GM23338 (cell line): ENCODE measurements at places on chromosomes 2 and 18. TPM values are rescaled to one million over a fixed set of nuclear protein-coding genes. Genes with fewer than 3 reads are reported as not detected.

GRCh38 chr2:85796341-85797262 is 42.8 kb downstream of the ATOH8 start:
- no peak for DNase-seq

DNA sequence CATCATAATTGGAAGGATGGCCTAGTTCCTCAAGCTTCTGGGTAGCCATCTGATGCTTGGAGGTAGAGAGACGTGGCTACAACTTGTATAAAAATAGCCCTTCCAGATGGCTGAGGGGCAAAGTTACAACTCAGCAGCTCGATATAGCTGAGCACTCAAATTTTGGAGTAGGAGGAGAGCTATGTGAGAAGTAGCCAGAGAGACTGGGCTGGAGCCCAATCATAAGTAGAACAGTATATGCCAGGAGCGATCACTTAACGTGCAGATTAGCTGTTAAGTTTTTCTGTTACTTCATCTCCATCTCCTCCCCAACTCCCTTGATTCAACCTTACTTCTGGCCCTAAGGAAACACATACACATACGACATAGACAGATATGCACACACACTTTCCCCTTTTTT is 28.8 kb downstream of the CNRIP1 start:
- no peak for DNase-seq

- DNase-seq = no peak
Observed at GRCh38 chr2:37324536-37324785, 172 bp downstream of the PRKD3 start.

- DNase-seq = no peak
Observed at GRCh38 chr2:28582595-28582994, 86.7 kb downstream of the PLB1 start.

DNA sequence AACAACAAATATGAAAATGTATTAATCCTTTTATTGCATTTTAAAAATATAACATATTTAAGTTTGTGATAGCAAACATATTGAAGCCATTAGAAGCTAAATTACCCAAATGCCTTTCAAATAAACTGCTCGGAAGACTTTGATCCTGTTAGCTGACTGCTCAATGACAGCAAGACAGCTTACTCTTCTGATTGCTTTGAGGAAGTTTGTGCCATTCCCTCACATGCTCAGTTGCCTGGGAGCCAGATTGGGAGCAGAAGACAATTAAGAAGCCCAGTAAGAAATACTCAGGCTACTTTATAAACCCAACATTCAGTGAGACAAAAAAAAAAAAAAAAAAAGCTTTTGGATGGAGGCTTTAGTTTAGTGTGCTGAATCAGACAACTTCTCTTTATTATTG is 407.1 kb upstream of the SOX11 start:
- no peak for DNase-seq

- no peak for DNase-seq
Observed at GRCh38 chr2:213315168-213315876, 31.1 kb downstream of the SPAG16 start.

DNA sequence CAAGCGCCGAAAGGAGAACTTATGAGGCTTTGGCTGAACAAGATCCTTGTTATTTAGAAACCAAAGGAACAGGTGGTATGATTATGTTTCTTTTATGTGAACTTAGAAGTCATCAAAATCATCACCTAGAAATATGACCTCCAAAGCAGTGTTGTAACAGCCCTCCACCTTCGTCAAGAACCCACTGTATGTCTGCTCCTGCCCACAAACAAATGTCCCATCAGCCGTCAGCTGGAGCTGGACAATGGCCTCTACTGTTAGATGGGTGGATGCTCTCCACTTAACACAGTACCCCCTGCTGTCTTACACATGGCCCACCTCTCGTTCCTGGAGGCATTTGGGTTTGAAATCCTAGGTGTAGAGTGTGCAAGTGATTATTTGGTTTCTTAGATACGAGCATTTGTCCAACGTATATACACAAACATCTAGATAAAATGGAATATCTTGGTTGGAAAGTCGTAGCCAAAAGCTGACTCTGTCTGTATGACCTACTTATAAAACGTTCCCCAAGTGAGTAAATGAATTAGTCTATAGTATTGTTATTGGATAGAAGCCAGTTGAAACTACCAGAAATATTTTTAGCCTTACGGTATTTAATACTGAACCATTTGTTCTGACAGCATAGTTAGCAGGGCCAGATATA is 113.0 kb downstream of the CRIM1 start:
- no peak for DNase-seq

- no peak for DNase-seq
Observed at GRCh38 chr2:220356076-220356475, 728.6 kb downstream of the SLC4A3 start.

GRCh38 chr2:148914463-148914862 is 39.4 kb downstream of the KIF5C start:
- DNase-seq = no peak

DNA sequence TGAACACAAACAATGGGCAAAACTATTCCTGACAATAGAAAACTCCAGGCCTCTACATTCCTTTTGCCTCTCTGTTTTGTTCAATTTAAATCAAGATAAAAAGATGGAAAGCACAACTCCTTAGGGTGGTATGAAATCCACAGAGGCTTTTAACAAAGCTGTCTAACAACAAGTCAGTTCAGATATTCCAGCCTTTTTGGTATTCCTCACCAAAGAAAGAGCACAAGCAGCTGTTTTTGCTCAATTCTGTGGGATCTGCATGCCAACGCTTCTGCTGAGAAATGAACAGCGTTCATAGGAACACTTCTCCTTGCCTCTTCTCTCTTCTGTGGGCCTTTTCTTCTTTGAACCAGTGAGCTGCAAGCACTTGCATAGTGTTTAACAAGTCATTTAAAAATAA is 411.6 kb upstream of the TCF4 start:
- DNase-seq = peak; percentile 24

GRCh38 chr2:239239607-239240413 is 161.0 kb downstream of the HDAC4 start:
- no peak for DNase-seq

GRCh38 chr2:122358729-122359128 is 603.3 kb downstream of the TSN start:
- no peak for DNase-seq

GRCh38 chr2:152508446-152508845 is 173.5 kb downstream of the FMNL2 start:
- no peak for DNase-seq

GRCh38 chr18:70578480-70578879 is 289.6 kb downstream of the SOCS6 start:
- no peak for DNase-seq

- no peak for DNase-seq
Observed at GRCh38 chr2:48098539-48098938, 192.2 kb upstream of the FBXO11 start.

Gene SP100
- 0.73 TPM in 1 of 2 replicates, not detected in the other for total RNA-seq

Gene COQ10B
- total RNA-seq = 27.6 and 30.5 TPM in 2 replicates

Gene CDH19
- 0.03 TPM in 1 of 2 replicates, not detected in the other for total RNA-seq

Gene PRKAG3
- not detected in 2 replicates for total RNA-seq

Gene SAG
- total RNA-seq = not detected in 2 replicates
